ENCODE measurements at places on chromosomes 5 and 9. TPM values are rescaled to one million over a fixed set of nuclear protein-coding genes. Genes with fewer than 3 reads are reported as not detected.
A peak's percentile ranks its signal among the peaks of the same experiment; 100 is the strongest.

DNA sequence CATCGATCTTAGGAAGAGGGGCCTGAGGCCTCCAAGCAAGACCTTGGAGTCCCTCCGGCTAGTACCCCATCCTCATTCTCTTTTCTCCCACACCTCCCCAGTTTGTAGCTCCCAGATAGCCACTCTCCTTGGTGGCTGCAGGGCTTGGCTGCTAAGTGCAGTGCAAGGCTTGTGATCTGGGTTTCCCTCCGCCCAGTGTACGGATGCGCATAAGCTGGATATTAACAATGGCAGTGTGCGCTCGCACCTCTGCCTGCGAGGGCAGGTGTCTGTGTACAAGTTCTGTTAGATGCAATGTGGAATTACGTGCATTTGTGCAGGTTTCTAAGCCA lies 71.0 kb upstream of the TBCA start:
- no peak for DNase-seq

DNA sequence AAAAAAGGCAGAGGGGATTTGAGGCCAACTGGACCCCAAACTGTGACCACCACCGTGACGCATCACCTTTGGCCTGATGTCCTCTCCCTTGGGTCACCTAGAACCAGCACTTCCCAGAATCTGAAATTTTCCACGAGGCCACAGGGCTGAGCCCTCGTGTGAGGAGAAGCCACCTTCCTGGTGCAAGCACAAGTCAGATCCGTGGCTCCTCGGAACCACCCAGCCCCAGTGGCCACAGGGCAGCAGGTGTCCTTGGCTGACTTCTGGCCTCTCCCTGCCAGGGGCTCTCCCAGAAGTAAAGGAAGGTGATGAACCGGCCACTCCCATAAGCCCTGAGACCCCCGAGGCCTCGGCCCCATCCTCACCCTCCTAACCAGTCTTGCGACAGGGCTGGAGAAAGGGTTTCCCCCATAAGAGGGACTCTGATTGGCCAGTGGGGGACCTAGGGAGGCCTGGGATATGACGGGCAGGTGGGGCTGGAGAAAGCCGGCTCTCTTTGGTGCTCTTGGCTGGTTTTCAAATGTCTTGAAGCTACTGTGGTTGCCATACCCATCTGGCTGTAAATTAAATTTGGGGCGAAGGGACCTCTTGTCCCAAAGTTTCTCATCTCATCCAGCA lies 20.9 kb upstream of the HMCN2 start:
- DNase-seq: no peak

Gene TOR1A
- 69.6 TPM for total RNA-seq

Gene ADCY2
- not detected for total RNA-seq

- no peak for DNase-seq
These were observed 85.2 kb downstream of the CYFIP2 start for GRCh38 chr5:157350939-157351801.

GRCh38 chr5:135973323-135974020 lies 18.7 kb upstream of the LECT2 start:
- DNase-seq: no peak

DNA sequence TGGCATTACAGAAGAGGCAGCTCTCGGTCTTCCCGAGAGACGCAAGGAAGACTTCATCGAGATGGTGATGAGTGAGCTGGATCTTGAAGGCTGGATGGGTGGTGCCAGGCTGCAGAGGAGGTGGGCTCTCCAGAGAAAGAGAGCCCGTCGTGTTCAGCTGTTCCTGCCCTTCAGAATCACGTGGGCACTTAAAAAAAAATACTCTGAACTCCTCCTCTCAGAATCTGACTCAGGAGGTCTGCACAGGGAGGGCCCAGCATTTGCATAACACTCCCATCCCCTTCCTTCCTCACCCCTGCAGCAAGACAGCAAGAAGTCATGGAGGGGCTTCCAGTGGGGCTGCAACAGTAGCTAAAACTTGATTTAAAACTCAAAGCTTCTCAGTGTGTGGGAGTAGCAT lies 203.0 kb downstream of the ATPSCKMT start:
- DNase-seq: no peak

DNA sequence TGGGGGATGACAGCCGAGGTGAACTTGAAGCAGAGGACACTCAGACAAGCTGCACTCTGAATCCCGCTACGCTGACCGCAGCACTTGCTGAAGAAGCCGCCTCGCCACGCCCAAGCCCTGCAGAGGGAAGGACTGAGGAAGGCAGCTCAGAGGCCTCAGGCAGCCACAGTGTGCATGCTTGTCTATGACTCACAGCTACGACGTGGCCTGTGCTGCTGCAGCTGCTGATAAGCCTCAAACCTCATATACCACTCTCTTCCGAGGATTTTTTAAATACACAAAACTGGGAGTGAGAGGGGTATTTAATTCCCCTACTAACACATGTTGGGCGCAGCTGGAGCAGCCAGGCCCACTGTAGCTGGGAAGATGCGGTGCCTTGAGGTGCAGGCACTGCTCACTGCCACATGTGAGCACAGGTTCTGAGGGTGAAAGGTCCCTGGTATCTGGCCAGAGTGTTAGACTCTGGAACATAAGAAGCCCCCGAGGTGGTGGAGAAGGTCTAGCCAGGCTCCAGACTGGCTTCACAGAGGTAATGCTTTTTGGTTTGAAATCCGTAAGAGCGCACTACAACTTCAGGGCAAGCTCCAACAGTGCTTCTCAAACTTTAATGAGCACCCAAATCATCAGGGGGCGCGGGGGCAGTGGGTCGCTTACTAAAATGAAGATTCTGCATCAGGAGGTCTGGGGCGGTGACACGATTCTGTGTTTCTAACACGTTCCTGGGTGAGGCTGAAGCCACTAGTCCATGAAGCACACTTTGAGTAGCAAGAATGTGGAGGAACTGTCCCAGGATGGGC lies 196.8 kb downstream of the AUH start:
- peak; percentile 96 for DNase-seq

GRCh38 chr9:111599092-111599954 lies at the start of gene PTGR1:
Gene PTGR1 (minus strand): TSS chr9:111599647. CDS start chr9:111597422, 2,225 bp downstream.
- DNase-seq: no peak
